Activated CD4-positive, alpha-beta T cell treated with anti-CD3 and anti-CD28 coated beads, Interleukin-2, amount 10 ng/mL, durations not matched to agents 24 days and 14 days (primary cell): ENCODE measurements at places on chromosomes 6 and 20. TPM values are rescaled to one million over a fixed set of nuclear protein-coding genes. Genes with fewer than 3 reads are reported as not detected.

DNA sequence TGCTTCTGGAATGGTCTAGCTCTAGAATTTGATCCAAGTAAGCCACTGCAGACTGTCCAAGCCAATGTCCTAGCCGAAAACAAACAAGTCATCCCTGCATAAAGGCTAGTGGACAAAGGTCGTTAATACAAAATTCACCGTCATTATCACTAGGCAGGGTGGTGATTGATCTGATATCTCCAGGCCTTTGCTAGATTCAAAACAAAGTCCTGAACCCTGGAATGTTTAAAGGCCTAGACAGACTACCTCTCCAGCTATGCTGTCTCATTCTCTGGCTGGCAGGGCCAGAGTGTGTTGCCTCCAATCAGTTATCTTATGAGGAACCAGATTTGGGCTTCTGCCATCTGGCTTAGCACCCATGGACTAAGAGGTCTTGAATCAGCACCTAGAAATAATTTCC lies 38.3 kb downstream of the MAP7 start:
- H3K27me3 ChIP-seq, result peaks cover 6% of the 10 kb centered on the region
- no peak for DNase-seq
- no peaks in the 10 kb centered on the region for H3K36me3 ChIP-seq
- H3K4me3 ChIP-seq, result no peak overlapping the region
- peaks cover 17% of the 10 kb centered on the region for H3K4me1 ChIP-seq

The TTLL9 gene
- total RNA-seq, result not detected in 2 replicates

GRCh38 chr6:34493344-34493743 lies 27.5 kb downstream of the PACSIN1 start:
- peaks cover 3% of the 10 kb centered on the region for H3K4me1 ChIP-seq
- no peak for DNase-seq
- no peak overlapping the region for H3K4me3 ChIP-seq
- no peaks in the 10 kb centered on the region for H3K27me3 ChIP-seq
- H3K36me3 ChIP-seq, result no peaks in the 10 kb centered on the region

- no peak overlapping the region for H3K27ac ChIP-seq
- no peaks in the 10 kb centered on the region for H3K36me3 ChIP-seq
- H3K27me3 ChIP-seq, result peaks cover 77% of the 10 kb centered on the region
- H3K4me3 ChIP-seq, result peak overlapping the region; percentile 73
- peaks cover 12% of the 10 kb centered on the region for H3K4me1 ChIP-seq
- peak; percentile 83 for DNase-seq
Measured at GRCh38 chr6:30955367-30956042, 14.7 kb downstream of the MUCL3 start.

- H3K27me3 ChIP-seq, result peaks cover 2% of the 10 kb centered on the region
- DNase-seq, result no peak
- no peaks in the 10 kb centered on the region for H3K36me3 ChIP-seq
- no peaks in the 10 kb centered on the region for H3K4me1 ChIP-seq
- no peak overlapping the region for H3K27ac ChIP-seq
Measured at GRCh38 chr6:110523451-110524021, 47.1 kb upstream of the SLC22A16 start.

- DNase-seq, result no peak
- H3K4me1 ChIP-seq, result peaks cover 11% of the 10 kb centered on the region
- H3K27ac ChIP-seq, result no peak overlapping the region
- H3K27me3 ChIP-seq, result peaks cover 12% of the 10 kb centered on the region
Measured at GRCh38 chr6:134574491-134574890, 256.6 kb upstream of the SGK1 start.

The ADGRB3 gene
- total RNA-seq, result not detected in 2 replicates

DNA sequence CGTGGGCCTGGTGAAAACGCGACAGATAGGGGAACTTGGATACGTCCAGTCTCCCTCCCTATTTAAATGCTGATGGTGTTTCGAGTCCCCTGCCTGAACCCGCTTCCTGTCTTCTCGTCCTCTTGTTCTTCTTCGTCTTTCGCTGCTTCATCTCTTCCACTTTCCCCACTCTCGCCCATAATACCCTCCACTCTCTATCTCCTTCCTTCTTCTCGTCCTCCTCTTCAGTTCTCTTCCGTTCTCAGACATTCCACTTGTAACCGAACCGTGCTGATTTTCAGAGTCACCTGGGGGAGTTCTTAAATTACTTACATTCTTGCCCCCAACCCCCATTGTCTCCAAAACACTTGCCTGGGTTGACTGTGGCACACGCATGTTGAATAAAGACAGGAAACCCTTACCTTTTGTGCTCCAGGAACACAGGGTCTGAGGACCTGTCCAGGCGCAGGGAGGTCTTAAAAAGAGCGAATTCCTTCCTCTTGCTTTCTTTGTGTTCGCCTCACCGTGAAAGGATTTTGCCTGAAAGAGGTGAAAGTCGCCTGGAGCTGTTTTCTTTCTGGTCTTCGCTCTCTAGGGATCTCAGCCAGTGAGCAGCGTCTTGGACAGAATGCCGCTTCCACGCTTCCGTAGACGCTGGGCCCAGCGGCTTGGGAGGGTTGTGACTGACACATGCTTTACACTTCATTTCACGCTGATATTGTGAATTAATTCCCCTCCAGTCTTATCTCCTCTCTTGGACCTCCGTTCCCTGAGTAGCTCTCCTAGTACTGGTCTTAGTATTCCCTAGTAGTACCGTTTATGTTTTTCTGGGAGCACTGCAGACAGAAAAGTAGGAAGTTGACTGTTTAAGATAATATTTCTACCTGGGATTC lies 184.0 kb downstream of the GPX5 start:
- H3K4me3 ChIP-seq, result peak overlapping the region; percentile 79
- DNase-seq, result peak; percentile 61
- peaks cover 6% of the 10 kb centered on the region for H3K36me3 ChIP-seq
- peaks cover 8% of the 10 kb centered on the region for H3K4me1 ChIP-seq

GRCh38 chr20:52496191-52496590 lies 304.6 kb upstream of the ZFP64 start:
- no peak for DNase-seq
- no peak overlapping the region for H3K27ac ChIP-seq
- H3K27me3 ChIP-seq, result peaks cover 3% of the 10 kb centered on the region

- H3K27ac ChIP-seq, result no peak overlapping the region
- H3K27me3 ChIP-seq, result peaks cover 3% of the 10 kb centered on the region
- peaks cover 20% of the 10 kb centered on the region for H3K36me3 ChIP-seq
- no peak for DNase-seq
Measured at GRCh38 chr6:2108700-2109306, 136.6 kb downstream of the GMDS start.

DNA sequence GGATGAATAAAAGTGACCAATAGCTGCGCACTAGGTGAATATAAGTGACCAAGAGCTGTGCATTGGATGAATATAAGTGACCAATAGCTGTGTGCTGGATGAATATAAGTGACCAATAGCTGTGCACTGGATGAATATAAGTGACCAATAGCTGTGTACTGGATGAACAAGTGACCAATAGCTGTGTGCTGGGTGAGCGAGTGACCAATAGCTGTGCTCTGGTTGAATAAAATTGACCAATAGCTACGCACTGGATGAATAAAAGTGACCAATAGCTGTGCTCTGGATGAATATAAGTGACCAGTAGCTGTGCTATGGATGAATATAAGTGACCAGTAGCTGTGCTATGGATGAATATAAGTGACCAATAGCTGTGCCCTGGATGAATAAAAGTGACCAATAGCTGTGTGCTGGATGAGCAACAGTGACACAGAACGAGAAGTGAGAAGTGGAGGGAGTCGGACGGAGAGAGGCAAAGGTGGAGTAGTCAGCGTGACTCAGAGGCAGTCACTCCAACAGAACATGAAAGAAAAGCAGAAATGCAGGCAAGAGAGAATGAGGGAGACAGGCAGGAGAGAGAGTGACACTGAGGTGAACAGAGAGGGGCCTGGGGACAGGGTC lies 38.5 kb downstream of the RBM38 start:
- no peaks in the 10 kb centered on the region for H3K27me3 ChIP-seq
- H3K4me1 ChIP-seq, result peaks cover 50% of the 10 kb centered on the region
- DNase-seq, result no peak
- H3K27ac ChIP-seq, result no peak overlapping the region

DNA sequence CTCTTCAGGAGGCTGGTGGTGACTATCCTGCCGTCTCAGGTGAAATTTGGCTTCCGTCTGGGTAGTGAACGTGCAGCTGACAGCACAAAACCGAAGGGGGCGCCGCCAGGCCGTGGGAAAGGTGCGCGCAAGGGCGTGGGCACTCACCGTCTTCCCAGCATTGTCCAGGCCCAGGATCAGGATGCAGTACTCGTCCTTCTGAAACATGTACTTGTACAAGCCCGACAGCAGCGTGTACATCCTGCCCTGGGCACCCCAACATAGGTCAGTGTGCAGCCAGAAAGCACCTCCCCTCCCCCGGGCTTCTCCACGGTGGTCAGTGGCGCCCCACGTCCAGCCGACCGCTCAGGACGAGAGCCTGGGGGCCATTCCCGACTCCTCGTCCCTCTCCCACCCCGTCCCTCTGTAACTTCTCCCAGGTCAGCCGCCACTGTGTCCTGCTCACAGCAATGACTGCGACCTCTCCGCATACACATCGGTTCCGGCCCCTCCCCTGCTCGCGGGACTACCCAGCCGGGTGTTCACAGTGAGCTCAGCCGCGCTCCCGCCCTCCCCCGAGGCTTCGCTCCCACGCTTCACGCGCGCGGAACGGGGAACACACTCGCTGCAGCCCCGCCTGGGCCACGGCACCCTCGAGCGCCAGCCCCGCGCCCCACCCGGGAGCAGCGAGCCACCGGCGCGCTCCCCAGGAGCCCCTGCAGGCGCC lies 771 bp downstream of the ARFRP1 start:
- H3K4me1 ChIP-seq, result peaks cover 27% of the 10 kb centered on the region
- no peaks in the 10 kb centered on the region for H3K27me3 ChIP-seq
- H3K4me3 ChIP-seq, result peak overlapping the region; percentile 95
- peak overlapping the region; percentile 84 for H3K27ac ChIP-seq
- peak; percentile 89 for DNase-seq

GRCh38 chr20:3222635-3223600 lies 13.6 kb downstream of the ITPA start:
- peak; percentile 75 for DNase-seq
- H3K27ac ChIP-seq, result peak overlapping the region; percentile 19
- peaks cover 7% of the 10 kb centered on the region for H3K4me1 ChIP-seq
- H3K36me3 ChIP-seq, result peaks cover 26% of the 10 kb centered on the region

The CD24 gene
- total RNA-seq, result 0.49 and 0.64 TPM in 2 replicates

DNA sequence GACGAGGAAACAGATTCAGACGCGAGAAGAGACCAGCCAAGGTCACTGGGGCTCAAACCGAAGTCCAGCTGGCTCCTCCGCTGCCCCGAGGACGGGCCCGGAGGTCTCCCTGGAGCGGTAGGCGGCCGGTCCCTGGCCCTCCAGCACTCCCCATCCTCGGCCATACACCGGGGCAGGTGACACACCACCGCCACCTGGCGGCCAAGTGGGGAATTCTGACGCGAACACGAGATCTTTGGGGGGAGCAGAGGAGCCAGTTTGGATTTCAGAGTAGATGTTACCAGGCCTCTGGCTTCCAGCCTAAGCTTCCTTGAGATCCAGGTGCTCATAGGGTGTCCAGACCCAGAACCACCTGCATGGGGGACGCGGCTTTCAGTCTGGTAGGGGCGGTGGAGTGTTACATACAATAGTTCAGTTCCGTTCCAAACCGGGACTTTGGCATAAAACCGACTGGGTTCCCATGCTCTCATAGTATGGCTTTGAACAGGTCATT lies 16.1 kb downstream of the BPIFB1 start:
- no peak overlapping the region for H3K4me3 ChIP-seq
- H3K27me3 ChIP-seq, result peaks cover 13% of the 10 kb centered on the region
- H3K4me1 ChIP-seq, result peaks cover 2% of the 10 kb centered on the region
- DNase-seq, result peak; percentile 92
- H3K36me3 ChIP-seq, result no peaks in the 10 kb centered on the region

The ENPP5 gene
- not detected in 2 replicates for total RNA-seq

The QKI gene
- 69.3 and 79.7 TPM in 2 replicates for total RNA-seq

DNA sequence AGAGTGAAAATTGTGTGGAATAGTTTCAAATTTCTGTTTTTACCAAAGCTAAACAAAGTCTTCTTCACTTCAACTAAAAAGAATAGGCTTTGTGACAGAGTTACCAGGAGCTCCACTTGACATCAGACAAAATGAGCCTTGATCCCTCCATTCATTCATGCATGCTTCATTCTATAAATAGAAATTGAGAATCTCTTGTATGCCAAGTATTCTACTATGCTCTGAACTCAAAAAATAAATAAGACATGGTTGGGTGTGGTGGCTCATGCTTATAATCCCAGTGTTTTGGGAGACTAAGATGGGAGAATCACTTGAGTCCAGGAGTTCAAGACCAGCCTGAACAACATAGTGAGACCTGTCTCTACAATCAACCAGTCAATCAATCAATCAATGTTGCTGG lies 236.6 kb upstream of the FAM83B start:
- no peaks in the 10 kb centered on the region for H3K4me1 ChIP-seq
- DNase-seq, result no peak
- no peak overlapping the region for H3K4me3 ChIP-seq
- H3K27ac ChIP-seq, result no peak overlapping the region
- H3K36me3 ChIP-seq, result no peaks in the 10 kb centered on the region

The BYSL gene
- total RNA-seq, result 79.6 and 81.4 TPM in 2 replicates

DNA sequence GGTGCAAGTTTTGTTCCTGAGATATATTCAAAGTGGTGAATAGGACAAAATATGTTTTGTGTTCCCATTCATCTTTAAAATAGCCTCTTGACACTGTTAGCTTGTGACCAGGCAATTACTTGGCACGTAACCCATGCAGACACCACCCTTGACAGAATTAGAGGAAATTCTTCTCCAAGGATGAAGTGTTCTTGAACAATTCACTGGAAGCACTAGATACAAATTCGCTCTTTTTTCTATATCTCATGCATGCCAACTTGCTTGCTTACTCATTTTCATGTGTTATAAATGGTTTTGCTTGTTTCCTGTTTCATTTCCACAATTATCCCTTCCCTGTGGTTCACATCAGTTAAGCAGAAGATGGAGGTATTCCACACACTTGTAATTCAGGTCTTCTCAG lies 105.2 kb upstream of the MAN1A1 start:
- peaks cover 5% of the 10 kb centered on the region for H3K27me3 ChIP-seq
- peaks cover 4% of the 10 kb centered on the region for H3K36me3 ChIP-seq
- no peak overlapping the region for H3K27ac ChIP-seq
- peaks cover 16% of the 10 kb centered on the region for H3K4me1 ChIP-seq
- no peak for DNase-seq

DNA sequence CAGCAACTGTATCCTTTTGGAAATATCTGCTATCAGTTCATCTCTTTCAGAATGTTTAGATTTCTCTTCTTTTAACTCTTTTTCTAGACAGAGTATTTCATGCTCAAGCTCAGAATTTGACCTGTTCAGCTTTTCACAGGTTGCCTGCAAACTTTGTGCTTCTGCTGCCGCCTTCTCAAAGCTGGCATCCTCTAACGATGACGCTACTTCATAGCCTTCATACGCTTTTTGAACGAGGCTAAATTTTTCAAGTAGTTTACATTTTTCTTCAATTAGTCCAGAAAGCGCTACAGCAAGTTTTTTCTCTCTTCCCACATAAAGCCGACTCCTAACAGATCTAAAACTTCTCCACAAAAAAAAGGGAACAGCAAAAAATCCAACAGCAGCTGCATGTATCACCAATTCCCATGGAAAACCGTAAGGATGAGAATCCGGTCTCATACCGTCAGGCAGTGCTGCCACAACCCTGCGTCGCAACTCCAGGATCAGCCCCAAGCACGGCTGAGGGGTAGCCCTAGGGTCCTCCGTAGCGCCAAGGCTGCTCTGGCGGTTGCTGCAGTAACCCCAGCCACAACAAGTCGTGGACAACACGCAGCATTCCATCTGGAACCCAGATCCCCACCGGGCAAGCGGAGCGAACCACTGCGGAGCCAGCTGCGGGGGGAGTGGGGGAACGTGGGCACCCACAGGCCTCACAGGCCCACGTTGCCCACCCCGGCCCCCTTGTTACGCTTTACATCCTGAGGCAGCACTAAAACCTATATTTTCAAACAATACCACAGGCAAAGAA lies 30.6 kb downstream of the DACT2 start:
- H3K27ac ChIP-seq, result no peak overlapping the region
- no peaks in the 10 kb centered on the region for H3K36me3 ChIP-seq
- H3K4me1 ChIP-seq, result peaks cover 12% of the 10 kb centered on the region
- H3K4me3 ChIP-seq, result no peak overlapping the region
- no peaks in the 10 kb centered on the region for H3K27me3 ChIP-seq

The PSORS1C2 gene
- not detected in 2 replicates for total RNA-seq
